ENCODE measurements at places on chromosomes 13 and 19. TPM values are rescaled to one million over a fixed set of nuclear protein-coding genes. Genes with fewer than 3 reads are reported as not detected.

DNA sequence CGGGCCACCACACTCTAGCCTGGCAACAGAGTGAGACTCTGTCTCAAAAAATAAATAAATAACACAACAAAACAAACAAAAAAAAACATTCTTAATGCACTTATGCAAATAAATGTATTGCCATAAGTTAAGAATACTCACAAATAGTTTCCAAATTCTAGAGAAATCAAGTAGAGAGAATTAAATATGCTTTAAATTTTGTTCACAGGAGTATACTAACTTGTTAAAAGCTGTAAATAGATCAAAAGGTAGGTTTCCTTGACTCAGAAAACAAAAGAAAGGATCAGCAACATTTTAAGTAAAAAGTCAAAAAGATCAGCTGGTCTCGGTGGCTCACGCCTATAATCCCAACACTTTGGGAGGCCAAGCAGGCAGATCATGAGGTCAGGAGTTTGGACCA is 50.5 kb upstream of the ZNF429 start:
- no peak for DNase-seq

DNA sequence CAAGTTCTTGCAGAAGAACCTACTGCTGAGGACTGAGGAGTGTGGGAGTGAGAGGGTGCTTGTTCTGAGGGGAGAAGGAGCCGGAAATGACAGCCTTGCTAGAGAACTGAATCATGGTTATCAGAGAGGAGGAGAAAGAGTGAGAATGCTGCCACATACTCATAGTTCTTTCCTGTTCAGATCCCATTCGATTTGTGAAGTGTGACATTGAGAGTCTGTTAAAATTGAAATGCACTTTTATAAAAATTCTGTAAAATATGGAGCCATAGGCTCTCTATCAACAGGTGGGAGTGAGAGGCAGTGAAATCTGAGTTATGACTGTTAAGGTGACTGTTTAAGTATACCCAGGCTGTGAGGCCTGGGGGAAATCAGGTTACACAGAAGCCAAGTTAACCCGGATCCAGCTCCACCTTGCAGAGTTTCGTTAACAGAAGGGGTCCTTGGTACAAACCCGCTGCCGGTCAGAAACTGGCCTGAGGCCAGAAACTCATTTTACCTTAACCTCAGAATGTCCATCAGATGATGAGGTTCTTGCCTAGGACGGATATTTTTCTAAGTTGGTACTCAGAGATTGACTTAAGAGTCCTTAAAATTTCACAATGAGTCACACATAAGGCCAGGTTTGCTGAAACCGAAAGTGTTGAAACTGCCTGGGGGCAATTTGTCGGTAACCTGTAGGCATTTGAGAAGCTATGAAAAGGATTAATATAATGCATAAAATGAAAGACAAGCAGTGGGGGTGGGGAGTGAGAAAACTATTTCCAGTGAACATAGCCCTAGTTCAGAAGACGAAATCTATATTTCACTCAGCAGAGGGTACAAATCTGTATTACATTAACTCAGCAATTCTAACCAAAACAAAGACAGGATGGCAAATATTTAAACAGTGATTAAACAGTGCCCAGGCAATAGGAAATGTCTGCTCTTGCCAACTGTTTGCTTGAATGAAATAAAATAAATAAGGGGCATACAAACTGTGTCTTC is 350.5 kb downstream of the KCNRG start:
- DNase-seq, result no peak

The DCLK1 gene
- 13.8 TPM for total RNA-seq

DNA sequence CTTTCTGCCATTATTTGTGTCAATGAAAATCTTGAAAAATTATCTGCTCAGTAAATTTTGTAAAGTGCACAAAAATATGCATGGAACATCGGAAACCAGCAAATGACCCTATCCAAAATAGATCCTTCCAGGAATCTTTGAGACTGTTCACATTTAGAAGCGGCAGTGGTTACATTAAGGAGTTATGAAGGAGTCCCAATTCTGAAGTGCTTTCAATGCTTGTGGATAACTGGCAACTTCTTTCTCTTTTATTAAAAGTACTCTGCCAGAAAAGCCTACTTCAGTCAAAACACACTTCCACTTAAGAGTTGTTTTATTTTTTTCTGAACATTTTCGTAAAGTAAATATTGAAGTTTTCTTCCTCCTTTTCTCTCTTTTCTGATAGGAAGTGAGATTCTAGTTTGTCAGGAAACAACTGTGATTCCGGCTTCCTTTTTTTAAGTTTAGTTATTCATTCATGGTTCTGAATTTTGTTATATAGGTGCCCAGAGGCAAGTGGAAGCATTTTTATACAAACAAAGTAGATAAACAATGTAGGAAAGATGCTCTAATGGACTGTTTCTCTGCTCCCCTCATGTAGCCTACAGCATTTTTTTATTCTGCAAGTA is 83.5 kb downstream of the PCDH9 start:
- no peak for DNase-seq

The PPFIA3 gene
- 10.1 TPM for total RNA-seq

The ZNF548 gene
- 16.1 TPM for total RNA-seq

DNA sequence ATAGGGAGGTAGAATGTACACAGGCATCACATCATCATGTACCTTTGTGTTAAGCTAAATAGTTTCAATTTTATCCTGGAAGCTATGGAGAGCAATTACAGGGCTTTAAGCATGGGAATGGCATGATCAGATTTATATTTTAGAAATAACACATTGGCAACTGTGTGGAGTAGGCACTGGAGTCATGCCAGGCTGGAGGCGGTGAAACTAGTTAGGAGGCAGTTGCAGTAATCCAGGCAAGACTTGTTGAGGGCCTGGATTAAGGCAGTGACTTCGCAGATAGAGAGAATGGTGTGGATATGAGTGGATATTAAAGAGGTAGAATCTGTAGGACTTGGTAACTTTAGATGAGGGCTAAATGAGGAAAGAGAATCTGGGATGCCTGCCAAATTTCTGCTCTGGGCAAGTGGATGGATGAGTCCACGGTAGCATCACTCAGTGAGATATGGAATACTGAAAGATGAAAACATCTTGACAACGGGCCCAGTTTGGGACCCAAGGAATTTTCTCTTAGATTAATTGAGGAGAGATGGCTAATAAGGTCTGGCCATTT is 506.2 kb downstream of the FGF9 start:
- DNase-seq, result no peak

GRCh38 chr19:43807651-43808050 is 5.4 kb upstream of the LYPD5 start:
- DNase-seq, result no peak

- DNase-seq, result no peak
Measured at GRCh38 chr19:426725-427445, 17.9 kb upstream of the C2CD4C start.

DNA sequence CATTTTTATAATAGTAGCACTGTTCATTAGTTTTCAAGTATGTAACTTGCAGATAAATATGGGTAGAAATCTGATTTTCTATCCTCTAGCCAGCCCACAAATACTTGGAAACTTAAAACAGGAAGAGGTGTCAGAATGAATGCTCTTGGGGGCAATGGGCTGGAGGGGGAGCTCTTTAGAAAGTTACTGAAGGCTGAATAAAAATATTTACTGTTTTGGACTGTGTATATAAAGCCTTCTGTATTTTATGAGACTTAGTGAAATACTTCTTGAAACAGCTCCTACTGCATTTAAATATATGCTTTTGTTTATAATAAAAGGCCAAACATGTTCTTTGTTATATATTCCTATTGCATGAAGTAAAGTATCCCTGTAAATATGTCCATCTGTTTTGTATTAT is 138.8 kb downstream of the RGCC start:
- no peak for DNase-seq

- DNase-seq, result no peak
Measured at GRCh38 chr13:22915442-22916082, 265.2 kb upstream of the SGCG start.

The CAPN12 gene
- 1.7 TPM for total RNA-seq

DNA sequence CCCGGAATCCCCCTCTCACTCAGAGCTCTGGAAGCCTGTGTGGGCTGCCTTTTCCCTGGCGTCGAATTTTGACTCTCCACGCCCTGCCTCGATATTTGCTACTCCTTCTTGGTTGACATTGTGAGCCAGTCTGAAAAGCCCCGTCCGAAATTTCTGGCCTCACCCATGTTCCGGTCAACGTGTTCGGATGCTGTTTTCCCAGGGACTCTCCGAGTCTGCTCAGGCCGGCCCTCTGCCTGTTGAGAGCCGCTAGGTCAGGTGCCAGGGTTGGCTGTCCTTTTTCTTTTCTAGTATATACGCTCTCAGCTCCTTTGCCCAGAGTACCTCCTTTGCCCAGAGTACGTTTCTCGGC is 6.8 kb upstream of the DGKH start:
- peak; percentile 80 for DNase-seq

- no peak for DNase-seq
Measured at GRCh38 chr13:43422116-43422515, 364.7 kb downstream of the ENOX1 start.
